ENCODE measurements at places on chromosomes 7 and 10. TPM values are rescaled to one million over a fixed set of nuclear protein-coding genes. Genes with fewer than 3 reads are reported as not detected.

RAPGEF5 gene
- 4.2 TPM for total RNA-seq

SPAG6 gene
- total RNA-seq, result not detected

ZSCAN25 gene
- 8.1 TPM for total RNA-seq

HOXA10 gene
- total RNA-seq, result 0.08 TPM

RAB18 gene
- 48.5 TPM for total RNA-seq

TSPAN12 gene
- 5.6 TPM for total RNA-seq

NME8 gene
- not detected for total RNA-seq

SPDYE2B gene
- total RNA-seq, result 0.16 TPM

SGCE gene
- total RNA-seq, result 77.4 TPM

DNA sequence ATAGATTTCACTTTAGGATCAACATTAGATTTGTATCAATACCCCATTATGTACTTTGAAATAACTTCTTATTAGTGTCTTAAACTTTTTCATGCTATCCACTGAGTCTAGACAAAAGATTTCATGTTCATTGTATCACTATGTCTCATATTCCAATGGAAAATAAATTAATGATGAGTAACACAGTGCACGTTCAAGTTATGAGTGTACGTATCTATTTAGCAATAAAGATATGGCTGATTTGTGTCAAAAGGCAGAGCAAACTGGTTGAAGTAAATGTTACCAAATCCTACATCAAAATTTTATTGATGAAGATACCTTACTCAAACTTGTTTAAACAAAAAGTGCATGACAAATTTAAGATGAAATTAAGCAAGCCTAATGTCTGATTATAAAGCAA is 102.4 kb downstream of the SEMA3E start:
- DNase-seq, result peak; percentile 56

DNA sequence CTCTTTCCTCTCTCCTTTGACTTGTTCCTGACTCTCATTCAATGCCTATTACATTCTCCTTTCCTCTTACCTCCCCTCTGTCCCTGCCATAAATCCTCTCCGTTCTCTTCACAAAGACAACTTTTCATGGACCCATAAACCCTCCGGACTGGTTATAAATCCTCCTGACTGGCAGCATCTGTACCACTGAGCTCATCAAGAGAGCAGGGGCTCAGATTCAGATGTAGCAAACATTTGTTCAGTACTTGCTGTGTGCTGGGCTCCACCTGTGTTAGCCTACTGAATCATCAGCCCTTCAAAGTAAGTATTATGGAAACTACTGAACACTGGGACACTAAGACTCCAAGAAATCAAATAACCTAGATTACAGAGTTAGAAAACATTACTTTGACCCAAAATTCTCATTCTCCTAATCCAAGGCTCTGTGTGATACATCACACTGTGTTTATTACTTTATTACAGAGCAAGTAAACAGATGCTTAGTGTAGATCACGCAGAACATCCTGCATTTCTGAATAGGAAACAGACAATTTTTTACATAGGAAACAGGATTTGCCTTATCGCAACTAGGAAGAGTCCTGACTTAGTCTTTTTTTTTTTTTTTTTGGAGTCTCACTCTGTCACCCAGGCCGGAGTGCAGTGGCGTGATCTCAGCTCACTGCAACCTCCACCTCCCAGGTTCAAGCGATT is 108.6 kb upstream of the PDE1C start:
- no peak for DNase-seq

DNA sequence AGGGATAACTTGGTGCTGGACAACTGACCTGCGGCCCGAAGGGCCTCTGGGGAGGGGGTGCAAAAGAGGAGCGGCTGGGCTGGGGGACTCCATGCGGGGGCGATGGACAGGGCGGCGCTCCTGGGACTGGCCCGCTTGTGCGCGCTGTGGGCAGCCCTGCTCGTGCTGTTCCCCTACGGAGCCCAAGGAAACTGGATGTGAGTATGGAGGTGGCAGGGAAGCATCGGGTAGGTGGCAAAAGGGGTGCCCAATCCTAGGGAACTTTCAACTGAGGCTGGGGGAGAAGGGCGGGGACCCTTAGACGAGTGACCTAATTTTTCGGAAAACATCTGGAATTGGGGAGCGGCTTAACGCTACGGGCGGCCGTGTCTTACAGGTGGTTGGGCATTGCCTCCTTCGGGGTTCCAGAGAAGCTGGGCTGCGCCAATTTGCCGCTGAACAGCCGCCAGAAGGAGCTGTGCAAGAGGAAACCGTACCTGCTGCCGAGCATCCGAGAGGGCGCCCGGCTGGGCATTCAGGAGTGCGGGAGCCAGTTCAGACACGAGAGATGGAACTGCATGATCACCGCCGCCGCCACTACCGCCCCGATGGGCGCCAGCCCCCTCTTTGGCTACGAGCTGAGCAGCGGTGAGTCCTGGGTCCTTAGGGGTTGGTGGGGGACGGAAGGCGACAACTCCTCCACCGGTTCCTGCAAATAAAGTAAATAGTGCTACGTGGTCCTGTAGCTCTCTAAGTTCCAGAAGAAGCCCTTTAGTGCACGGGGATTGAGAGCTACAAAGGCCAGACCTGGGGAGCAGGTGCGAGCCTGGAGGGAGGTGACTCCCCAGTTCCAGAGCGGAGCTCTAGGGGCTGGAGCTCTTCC is 622 bp downstream of the WNT16 start:
- no peak for DNase-seq

DNA sequence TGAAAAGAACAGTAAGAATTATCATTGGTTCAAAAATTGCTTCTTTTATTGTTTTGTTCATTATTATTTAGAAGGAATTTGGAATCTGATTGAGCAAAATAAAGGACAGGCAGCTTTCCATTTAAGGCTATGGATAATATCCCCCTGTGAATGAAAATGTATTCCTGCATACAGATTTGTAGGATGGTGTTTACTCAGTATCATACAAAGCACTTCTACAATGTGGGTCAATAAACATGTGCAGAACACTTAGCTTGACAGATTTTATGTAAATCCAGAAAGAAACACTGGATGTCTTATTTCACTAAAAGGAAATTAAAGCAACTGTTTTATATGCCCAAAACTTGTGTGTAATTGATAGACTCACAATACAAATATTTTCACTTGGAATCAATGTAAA is 189.7 kb downstream of the THSD7A start:
- no peak for DNase-seq

DNA sequence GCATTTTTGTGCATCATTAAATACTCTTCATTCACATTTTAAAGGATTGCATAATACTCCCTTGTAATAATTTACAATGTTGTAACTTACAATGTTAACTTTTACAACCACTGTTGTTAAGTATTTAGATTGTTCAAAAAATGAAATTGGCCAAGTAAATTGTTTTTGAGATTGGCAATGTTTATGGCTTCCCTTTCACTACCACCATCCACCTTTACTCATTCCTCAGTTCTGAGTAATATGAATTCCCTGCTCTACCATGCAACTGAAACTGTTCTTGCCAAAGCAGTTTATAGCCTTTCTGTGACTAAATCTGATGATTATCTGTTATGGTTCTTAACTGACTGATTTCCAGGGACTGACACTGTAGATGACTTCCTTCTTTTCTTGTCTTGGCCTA is 80.5 kb upstream of the TMEM106B start:
- peak; percentile 4 for DNase-seq

GRCh38 chr10:109740436-109740835 is 182.9 kb downstream of the XPNPEP1 start:
- DNase-seq, result no peak

GRCh38 chr10:112434988-112435619 is 11.6 kb downstream of the ZDHHC6 start:
- peak; percentile 72 for DNase-seq

DNA sequence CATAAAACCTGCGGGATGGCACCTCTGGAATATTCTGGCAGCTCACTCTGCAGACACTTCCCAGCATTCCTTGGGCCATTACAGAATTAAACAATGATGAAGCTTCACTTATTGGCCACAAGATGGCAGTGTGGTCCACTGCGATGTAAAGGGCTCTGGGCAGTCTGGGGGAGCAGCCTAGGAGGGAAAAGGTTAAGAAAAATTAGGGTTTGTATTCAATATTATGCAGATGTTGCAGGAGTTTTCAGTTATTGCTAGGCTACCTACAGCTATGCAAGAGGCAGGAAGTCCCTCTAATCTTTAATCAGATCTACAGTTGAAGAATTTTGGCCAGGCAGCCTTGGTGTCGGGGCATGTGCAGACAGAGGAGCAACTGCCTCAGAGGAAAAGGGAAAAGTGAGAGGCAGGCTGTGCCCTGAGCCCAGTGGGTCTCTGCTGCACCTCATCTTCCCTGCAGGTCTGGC is 233.2 kb upstream of the PRSS1 start:
- peak; percentile 78 for DNase-seq

- DNase-seq, result peak; percentile 52
Measured at GRCh38 chr10:32256613-32257437, 90.1 kb downstream of the EPC1 start.

DNA sequence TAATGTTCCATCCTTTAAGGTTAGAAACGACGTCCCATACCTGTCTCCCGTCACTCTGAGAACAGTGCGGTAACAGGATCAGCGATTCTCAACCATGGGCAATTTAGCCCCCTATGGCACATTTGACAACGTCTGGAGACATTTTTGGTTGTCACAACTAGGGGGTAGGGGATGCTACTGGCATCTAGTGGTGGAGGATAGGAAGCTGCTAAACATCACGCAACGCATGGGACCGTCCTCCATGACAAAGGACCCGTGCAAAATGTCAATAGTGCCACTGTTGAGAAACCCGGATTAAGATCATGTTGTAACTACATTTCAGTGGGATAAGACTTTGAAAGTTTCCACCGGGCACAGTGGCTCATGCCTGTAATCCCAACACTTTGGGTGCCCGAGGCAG is 5.0 kb upstream of the PAXIP1 start:
- no peak for DNase-seq

DNA sequence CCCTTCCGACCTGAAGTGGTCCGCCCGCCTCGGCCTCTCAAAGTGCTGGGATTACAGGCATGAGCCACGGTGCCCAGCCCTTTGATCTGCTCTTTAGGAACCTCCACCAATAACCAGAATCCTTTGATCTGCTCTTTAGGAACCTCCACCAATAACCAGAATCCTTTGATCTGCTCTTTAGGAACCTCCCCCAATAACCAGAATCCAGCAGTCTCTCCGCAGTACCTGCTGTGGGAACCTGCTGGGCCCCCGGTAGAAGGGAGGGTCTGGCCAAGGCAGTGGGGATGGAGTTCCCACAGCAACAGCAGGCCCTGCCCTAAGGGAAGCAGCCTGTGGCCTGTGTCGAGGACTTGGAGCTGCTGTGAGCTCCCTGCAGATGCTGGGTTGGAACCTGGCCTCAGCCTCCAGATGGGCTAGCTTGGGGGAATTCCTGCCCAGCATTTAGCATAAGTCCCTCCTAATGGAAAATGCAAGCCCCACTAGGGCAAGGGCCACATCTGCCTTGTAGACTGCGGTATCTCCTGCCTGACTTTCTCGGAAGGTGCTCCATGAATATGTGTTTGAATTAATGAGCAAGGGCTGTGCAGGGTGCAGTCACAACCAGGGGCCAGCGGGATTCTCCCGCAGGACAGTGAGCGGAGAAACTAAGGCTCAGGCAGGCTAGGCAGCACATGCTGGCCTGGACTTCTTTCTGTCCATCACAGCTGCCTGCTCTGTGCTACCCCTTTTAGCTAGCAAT is 165.8 kb downstream of the UBE2H start:
- DNase-seq, result no peak

- peak; percentile 48 for DNase-seq
Measured at GRCh38 chr7:150986099-150986512, 4.7 kb upstream of the NOS3 start.

DNA sequence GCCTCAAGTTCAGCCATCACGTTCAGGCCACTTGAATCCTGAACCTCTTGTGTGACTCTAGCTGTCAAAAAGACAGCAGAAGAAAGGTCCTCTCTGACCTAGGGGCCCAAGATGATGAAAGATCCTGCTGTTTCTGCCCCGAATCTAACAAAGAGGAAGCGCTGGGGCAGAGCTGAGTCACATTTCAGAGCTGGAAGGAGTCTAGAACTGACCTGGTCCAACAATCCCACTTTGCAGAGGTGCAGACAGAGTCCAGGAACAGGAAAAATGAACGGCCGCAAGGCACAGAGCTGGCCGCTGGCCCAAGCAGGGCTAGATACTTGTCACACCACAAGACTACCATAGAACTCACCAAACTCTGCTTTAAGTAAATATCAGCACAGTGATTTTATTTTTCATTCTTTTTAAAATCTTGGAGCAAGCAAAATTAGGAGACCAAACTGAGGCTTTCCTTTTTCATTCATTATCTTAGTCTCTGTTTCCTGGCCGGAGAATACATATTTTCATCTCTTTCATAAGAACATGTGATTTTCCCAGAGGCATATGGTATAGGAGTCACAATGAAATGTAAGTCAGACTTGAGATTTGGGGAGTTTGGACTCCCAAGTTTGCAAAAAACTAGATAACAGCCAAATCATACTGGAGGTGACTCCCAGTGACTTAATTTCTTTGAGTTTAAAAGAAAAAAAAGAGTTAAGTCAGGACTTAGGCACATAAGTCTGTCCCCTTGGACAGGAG is 52.8 kb downstream of the CHST15 start:
- DNase-seq, result peak; percentile 7

DNA sequence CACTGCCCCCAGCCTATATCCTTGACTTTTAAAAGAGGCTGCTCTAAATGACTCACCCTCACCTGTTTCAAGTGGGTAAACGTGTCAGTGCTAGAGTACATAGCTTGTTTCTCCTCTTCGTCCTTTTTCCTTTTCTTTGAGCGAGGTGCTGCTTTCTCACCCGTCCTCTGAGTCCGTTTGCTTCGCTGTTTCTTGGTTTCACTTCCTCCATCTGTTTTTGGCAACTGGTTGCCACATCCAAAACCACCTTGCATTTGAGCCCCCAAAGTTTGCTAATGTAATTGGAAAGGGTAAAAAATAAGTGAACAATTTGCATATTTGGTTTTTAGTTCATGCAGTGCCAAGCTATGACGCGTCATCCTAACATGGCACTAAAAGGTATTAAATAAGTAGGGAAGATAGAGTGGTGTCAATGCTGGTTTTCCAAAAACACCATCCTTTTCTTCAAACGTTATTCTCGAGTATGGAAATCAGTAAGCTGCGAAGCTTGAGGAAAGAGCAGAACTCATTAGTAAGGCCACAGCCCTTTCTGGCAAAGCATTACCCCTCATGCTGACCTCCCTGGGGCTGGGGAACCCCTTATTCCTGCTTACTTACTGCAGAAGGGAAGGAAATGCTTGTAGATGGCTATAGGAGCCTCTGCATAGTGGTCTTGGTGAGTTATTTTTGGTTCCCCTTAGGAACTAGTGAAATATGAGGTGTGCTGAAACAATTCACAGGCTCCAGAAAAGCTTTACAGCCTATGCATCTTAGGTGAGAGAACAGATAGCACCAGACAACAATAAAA is 133.5 kb downstream of the GALNT11 start:
- DNase-seq, result no peak

GRCh38 chr10:59891349-59891748 is 15.0 kb downstream of the CCDC6 start:
- DNase-seq, result no peak

DNA sequence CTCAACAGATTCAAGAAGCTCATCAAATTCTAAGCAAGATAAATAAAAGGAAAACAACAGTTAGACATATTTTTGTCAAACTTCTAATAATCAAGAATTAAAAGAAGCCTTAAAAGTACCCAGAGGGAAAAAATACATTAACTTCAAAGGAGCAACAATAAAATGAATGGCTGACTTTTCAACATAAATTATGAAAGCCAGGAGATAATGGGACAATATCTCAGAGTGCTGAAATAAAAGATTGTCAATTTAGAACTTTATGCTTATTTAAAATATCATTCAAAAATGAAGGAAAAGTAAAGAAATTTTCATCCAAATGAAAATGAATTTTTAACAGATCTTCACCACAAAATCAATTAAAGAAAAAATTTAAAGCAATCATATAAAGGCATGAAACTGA is 108.5 kb upstream of the IL6 start:
- DNase-seq, result no peak

Measured in fibroblast of the aortic adventitia (primary cell).